Epithelial cell of proximal tubule (primary cell): ENCODE measurements at places on chromosomes 5 and 9. TPM values are rescaled to one million over a fixed set of nuclear protein-coding genes. Genes with fewer than 3 reads are reported as not detected.

The MPDZ gene
- total RNA-seq, result 14.0 and 18.4 TPM in 2 replicates

The PCDHGA6 gene
- 0.35 and 0.36 TPM in 2 replicates for total RNA-seq

- no peak for DNase-seq
Observed at GRCh38 chr5:1936901-1937300, 54.2 kb upstream of the IRX4 start.

The JMY gene
- 2.8 and 5.7 TPM in 2 replicates for total RNA-seq

GRCh38 chr5:35306716-35307365 is 76.6 kb upstream of the PRLR start:
- DNase-seq, result no peak
